ENCODE measurements at places on chromosomes 1 and 21.

DNA sequence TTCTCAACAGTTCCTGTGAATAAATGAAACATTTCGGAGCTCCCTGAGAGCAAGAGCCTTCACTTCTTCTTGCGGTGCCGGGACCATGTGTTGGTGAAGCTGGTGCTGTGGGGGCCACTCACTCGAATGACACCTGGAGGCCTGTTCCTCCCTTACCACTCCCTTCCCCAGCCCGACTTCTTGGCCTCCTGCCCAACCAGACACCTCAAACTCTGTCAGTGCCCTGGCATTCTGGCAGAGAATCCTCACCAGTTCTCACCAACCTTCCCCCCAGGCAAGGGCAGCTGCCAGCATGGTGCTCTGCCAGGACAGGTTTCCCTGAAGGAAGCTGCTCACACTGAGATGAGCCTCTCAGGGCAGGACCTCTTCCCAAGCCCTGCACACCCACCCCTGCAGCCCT, 68.3 kb downstream of the MPZL1 start:
- DNase-seq: no peak

- DNase-seq: no peak
These were observed 49.8 kb downstream of the KCNJ15 start for GRCh38 chr21:38306433-38307141.

GRCh38 chr1:114299331-114299975, 145.8 kb upstream of the SYT6 start:
- no peak for DNase-seq

- no peak for DNase-seq
These were observed 40.2 kb downstream of the IL12RB2 start for GRCh38 chr1:67347688-67348472.

DNA sequence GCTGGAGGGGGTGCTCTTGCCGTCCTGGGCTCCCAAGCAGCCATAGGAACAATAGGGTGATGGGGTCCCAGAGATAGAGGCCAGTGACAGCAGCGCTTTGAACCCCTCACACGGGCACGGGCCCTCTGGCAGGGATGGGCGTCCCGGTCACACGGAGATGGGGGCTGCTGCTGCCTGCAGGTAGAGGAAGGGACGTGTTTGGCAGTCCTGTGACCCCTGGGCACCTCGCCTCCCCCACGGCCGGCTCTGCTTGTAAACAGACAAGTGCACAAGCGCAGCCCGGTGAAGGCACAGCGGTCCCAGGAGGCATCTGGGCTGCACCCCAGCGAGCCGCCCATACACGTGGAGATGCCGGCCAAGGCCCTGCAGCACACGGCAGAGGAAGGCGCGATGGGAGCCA, 36.5 kb upstream of the PDE9A start:
- DNase-seq: no peak
